ENCODE measurements at places on chromosomes 5 and 9. TPM values are rescaled to one million over a fixed set of nuclear protein-coding genes. Genes with fewer than 3 reads are reported as not detected.

The PRLR gene
- 0.57 TPM for polyA plus RNA-seq

The MRPL41 gene
- polyA plus RNA-seq, result 113 TPM

The LVRN gene
- not detected for polyA plus RNA-seq

The FGD3 gene
- polyA plus RNA-seq, result 12.4 TPM

The NR2F1-AS1 gene
- not detected for polyA plus RNA-seq

DNA sequence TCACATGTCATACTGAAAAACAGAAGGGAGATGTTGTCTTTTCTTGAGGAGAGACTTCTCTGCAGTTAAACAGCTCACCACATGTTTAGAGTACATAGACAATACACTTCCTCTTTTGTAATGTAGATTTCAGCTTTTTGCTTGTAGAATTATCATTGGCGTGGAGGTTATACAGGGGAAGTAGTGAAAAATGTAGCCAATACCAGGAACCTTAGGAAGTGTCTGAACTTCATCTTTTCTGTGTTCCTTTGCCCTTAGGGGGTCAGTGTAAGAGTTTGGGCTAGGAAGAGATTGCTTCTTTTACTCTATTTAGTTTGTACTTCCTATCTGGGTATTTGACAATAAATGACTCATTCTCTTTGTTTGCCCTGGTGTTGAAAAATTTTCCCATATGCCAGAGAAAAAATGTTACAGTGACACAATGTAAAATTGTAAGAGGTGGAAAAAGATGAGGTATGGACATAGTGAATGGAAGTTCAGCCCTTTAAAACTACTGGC, 21.0 kb upstream of the CDKN2B start:
- no peak for DNase-seq

- DNase-seq, result no peak
Observed at GRCh38 chr5:149279661-149280060, 8.0 kb downstream of the AFAP1L1 start.

DNA sequence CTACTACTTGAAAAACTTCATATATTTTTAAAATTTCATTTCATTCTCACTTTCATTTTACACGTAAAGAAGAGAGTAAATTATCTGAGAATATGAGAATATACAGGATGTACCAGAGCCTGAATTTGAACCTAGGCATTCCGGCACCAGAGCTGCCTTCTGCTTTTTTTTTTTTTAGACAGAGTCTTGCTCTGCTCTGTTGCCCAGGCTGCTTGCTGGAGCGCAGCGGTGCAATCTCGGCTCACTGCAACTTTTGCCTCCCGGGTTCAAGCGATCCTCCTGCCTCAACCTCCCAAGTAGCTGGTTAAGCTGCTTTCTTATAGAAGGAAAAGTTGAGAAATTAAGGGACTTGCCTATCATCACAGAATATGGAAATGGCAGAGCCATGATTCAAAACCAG, 540.1 kb downstream of the EBF1 start:
- peak; percentile 25 for DNase-seq

- DNase-seq, result peak; percentile 15
Observed at GRCh38 chr5:32076699-32077695, 97.1 kb downstream of the GOLPH3 start.

- no peak for DNase-seq
Observed at GRCh38 chr9:21452681-21453080, 12.4 kb downstream of the IFNA1 start.

GRCh38 chr9:129637102-129637501, 4.8 kb downstream of the ASB6 start:
- DNase-seq, result no peak

GRCh38 chr5:56816546-56817081, 1.3 kb downstream of the MAP3K1 start:
- no peak for DNase-seq

- DNase-seq, result no peak
Observed at GRCh38 chr5:178486239-178486641, 104.0 kb downstream of the COL23A1 start.
